ENCODE measurements at places on chromosomes 7 and 10. TPM values are rescaled to one million over a fixed set of nuclear protein-coding genes. Genes with fewer than 3 reads are reported as not detected.

DNA sequence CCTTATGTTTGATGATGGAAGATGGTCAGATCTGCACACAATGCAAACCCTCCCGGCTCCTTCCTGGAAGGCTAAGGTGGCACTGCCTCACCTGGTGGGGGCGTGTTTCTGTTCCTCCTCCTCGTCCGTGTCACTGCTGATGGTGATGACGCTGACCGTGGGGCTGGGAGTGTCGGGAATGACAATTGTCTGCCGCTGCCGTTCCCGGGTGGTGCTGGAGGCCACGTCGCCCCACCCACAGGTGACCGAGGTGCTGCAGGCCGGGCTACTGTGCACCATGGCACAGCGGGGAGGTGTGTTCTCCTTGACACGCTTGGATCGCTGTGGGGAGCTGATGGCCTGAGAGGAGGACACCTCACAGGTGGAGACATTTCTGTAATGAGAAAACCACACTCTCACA is 73.1 kb downstream of the CLEC2L start:
- DNase-seq: no peak

GRCh38 chr7:7688956-7689355 is 29.5 kb downstream of the RPA3 start:
- no peak for DNase-seq

DNA sequence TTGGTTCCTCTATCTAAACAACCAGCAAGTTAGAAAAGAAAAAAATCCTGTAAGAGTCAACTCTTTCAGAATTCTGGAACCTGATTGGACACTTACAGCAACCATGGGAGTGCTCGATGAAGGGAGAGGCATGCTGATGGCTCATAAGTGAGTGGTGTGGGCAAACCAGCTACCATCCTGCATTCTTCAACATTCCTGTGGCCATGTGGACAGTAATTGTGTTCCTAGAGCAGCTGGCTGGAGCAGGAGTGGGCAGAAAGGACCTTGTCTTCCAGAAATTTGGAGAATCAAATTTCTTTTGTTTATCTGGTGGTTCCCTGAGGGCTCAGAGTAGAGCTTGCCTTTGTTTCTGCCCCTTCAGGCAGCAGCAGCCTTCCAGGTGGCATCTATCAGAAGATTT is 22.5 kb upstream of the MYL7 start:
- DNase-seq: no peak

- no peak for DNase-seq
Measured at GRCh38 chr7:121105262-121105661, 116.8 kb downstream of the CPED1 start.

DNA sequence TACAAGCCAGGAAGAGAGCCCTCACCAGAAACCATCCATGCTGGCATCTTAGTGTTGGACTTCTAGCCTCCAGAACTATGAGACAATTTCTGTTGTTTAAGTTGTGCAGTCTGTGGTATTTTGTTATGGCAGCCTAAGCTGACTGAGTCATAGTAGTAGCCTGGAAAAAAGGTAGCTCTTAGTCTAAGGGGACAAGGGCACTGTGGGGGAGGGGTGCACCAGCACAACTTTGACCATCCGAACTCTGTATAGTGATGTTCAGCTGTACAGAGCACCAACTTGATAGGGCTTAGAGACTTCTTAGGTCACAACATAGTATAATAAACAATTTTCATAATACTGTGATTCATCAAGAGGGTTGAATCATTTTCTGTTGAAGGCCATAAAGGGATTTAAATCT is 14.3 kb downstream of the EIF4EBP2 start:
- DNase-seq: no peak

- no peak for DNase-seq
Measured at GRCh38 chr10:120457431-120458172, 575 bp downstream of the PLPP4 start.

GRCh38 chr7:139118234-139118804 is 8.8 kb upstream of the ZC3HAV1 start:
- DNase-seq: no peak

DNA sequence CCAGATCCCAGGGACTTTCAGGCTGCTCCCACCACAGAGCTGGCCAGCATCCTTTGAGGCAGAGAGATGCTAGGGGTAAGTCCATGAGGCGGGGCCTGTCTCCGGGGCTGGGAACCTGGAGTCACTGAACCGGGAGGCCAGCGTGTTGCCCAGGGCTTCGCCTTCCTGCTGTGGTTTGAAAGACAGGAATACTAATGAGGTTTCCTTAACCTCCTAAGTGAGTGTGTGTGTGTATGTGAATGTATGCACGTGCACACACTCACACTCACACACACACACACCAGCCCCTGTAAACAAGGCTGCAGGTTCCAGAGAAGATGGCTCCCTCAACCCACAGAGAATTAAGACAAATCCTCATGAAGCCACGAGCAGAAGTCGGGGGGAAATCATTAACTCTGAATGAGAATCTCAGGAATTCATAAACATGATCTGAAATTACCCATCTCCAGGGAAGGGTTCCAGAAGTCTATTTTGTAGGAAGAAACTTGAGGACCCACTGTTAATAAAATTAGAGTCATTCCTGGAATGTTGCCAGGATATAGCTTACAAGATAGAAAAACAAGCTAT is 20.3 kb upstream of the PFKP start:
- DNase-seq: no peak

- DNase-seq: no peak
Measured at GRCh38 chr10:817371-817770, 114.1 kb downstream of the LARP4B start.

- DNase-seq: no peak
Measured at GRCh38 chr10:130696870-130697269, 560.7 kb downstream of the GLRX3 start.

DNA sequence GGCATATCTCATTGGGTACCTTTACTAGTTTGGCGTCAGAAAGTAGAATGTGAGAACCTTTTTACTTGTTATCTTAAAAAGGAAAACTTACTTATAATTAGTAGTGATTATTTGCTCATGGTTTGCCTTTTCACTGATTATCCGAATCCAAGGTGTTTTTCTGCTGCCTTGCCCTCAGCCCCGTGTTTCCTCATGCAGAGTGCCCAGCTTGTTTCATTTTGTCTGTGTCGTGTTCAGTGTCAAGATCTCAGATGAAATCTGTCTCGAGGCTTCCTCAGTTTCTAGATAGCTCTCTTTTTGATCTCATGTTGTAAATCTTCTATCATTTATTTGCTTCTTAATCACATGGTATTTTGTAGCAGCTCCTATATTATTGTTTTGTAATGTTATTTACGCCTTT is 30.1 kb downstream of the RPA3 start:
- no peak for DNase-seq

GRCh38 chr10:81594991-81595390 is 280.0 kb upstream of the NRG3 start:
- DNase-seq: no peak

GRCh38 chr10:34830217-34830822 is 15.2 kb upstream of the PARD3 start:
- DNase-seq: no peak

- DNase-seq: no peak
Measured at GRCh38 chr7:115240242-115240641, 318.3 kb downstream of the MDFIC start.

DNA sequence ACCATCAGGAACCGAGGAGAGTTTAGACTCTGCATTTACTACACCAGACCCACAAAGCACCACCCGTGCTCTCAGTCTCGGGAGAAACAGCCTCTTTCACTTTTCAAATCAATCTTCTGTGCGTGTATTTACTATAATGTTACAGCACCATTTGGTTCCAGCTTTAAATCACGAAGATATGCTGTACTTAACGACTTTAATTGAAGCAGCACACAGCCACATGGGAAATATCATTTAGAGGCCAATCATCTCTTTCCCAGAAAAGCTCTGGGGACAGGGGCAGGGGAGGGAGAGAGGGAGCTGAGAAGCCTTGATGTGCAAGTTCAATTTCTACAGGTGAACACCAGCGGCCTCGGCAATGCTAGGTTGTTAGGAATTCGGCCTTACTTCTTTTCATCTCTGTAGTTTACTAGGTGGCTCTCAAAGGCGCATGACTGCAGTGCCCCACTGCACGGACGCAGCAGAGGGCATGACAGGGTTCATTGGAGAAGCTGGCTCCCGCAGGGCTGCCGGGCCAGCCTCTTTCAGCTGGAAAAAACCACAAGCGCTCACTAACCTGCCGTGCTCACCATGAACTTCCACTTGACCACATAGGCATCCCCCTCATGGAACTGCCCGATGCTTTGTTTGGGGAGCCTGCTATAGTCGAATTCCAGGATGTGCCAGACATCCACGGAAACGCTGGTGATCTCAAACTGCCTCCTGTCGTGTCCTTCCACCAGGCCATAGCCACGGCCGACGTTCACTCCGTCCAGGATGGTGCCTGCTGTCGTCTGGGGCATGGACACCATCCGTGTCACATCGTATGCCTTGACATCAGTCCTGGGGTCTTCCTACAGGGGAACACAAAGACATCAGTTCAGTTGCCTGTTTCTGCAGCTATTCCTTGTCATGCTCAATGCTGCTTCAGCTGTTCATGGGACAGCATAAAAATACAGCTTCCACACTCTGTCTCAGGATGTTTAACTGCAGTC is 154.5 kb downstream of the SVIL start:
- DNase-seq: no peak

DNA sequence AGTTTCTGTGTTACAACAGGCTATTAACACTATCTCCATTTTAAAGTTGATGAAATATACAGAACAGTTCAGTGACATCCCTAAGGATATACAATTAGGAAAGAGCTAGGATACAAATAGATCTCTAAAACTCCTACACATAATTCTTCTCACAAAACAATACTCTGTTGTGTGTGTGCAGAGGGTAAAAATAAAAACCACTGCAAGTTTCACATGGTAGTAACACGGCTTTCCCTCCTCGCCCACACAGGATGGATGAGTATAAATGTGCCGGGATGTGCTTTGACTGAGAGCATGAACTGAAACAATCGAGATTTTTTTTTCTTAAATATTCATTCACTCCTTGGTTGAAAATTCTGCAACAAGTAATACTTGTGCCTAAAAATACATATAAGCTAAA is 131.5 kb upstream of the C1QL3 start:
- DNase-seq: no peak

DNA sequence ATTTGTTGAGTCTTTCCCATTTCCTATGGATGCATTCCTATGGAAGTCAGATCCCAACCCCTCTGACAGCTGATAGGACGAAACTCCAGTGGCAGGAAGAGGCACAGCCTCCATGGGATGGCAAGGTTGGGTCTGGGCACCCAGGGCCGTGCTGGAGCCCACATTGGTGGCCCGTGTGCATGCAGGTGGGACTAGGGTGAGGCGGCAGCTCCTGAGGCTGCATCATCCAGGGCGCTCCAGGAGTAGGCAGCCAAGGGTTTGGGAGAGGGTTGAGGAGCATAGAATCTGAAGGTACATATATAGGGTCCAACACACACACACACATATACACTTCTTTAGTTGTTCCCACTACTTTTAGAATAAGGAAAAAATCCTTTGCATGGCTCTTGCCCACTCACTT is 81.4 kb upstream of the BMPER start:
- no peak for DNase-seq

DNA sequence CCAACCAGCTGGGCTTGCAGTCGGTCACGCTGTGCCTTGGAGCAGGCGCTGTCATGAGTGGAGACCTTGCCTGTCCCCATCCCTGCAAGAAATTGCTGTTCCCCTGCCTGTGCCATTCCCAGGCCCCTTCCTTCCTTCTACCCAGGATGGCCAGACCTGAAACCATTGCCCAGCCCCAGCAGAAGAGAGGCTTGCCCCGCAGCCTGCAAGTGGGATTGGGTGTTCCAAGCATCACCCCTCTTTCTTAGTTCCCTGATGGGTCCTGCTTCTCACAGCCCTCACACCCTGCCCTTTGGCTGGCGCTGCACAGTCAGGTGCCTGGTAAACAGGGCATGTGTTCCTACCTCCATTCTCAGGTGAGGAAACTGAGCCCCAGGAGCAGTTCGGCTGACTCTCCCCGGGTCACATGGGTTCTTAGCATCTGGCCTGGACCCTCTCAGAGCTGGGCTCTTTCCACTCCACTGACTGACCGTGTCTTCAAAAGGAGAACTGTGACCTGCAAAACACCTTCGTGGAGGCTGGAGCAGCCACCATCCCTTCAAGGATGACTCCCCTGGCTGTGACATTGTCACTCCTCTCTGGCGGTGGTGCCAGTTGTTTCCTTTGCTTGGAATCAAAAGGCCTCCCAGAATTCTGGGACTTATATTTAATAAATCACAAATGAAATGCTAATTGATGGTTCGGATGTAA is 41.9 kb upstream of the PDCD4 start:
- no peak for DNase-seq

DNA sequence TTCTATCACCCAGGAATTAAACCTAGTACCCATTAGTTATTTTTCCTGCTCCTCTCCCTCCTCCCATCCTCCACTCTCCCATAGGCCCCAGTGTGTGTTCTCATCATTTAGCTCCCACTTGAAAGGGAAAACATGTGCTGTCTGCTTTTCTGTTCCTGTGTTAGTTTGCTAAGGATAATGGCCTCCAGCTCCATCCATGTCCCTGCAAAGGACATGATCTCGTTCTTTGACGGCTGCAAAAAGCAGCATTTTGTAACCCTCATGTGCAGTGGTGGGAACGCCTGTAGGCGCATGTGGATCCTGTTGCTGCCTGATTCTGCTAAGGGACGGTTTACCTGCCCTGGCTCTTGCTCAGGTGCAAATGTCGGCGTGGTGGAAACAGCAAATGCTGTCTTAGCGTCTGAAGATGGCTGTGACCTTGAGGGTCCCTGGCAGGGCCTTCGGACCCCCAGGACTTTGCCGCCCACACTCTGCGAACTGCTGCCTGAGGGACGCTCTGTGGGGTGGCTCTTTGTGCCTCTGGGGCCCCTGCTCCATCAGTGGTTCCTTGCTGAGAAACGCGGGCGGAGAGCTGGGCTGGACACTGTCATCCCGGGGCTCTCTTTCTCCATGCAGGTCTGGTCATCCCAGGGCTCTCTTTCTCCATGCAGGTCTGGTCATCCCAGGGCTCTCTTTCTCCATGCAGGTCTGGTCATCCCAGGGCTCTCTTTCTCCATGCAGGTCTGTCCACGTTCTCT is 5.6 kb upstream of the MTG1 start:
- no peak for DNase-seq

DNA sequence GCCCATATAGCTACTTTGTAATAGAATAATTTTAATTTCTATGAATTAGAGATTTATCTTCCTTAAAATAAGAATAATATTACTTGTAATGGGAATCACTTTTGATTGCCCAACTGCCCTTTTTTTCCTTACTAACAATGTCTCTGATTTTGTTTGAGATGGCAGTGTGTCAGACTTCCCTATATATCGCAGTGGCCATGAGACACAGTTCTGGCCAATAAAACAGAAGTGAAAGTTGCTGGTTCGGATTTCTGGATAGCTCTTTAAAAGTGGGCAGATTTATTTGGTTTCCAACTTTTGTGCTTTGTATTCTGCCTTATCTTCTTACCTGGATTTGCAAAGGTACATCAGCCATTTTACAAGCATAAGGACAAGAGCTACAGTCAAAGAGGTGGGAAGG is 170.2 kb downstream of the PPP1R17 start:
- no peak for DNase-seq

- DNase-seq: no peak
Measured at GRCh38 chr7:84104826-84105225, 89.8 kb downstream of the SEMA3A start.

C10orf105 gene
- total RNA-seq: 0.33 TPM

KAZALD1 gene
- not detected for total RNA-seq

CDC123 gene
- 55.0 TPM for total RNA-seq

AKR1C8 gene
- not detected for total RNA-seq

MOGAT3 gene
- not detected for total RNA-seq

MMS19 gene
- total RNA-seq: 49.5 TPM

LBX1 gene
- not detected for total RNA-seq

CRYGN gene
- total RNA-seq: not detected

LRRD1 gene
- total RNA-seq: not detected

STAMBPL1 gene
- total RNA-seq: 18.9 TPM

YWHAG gene
- total RNA-seq: 19.3 TPM

PAPOLB gene
- total RNA-seq: not detected

ADD3 gene
- 148 TPM for total RNA-seq

SFXN2 gene
- total RNA-seq: 5.3 TPM

CPA2 gene
- not detected for total RNA-seq

Measured in CD8-positive, alpha-beta T cell (primary cell).